ENCODE measurements at places on chromosomes 13 and 19.

DNA sequence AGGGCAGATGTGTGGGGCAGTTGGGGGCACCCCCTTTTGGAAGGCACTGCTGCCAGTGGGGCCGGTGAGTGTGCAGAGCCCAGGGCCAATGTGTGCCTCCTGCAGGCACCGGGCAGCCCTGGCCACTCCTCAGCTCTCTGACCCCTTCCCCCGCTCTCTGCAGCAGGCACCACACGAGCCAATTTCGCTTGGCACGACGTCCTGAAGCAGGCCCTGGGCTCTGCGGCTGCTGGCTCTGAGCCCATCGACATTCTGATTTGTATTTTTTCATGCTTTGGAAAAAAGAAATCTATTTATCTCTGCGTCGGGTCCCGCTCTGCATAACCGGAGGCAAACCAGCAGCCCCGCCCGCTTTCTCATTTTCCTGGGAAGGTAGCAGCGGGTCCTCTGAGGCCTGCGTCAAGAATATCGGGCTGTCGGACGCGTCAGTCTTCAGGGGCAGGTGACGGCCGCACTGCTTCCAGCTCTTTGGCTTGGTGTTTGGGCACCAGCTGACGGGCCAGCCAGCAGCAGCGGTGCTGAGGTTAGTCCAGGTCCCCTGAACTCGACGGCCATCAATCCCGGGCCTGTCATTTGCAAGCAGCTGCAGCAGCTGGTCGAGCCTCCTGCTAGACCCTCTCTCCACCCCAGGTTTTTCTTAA, 134.3 kb downstream of the KDM4B start:
- no peak for DNase-seq

DNA sequence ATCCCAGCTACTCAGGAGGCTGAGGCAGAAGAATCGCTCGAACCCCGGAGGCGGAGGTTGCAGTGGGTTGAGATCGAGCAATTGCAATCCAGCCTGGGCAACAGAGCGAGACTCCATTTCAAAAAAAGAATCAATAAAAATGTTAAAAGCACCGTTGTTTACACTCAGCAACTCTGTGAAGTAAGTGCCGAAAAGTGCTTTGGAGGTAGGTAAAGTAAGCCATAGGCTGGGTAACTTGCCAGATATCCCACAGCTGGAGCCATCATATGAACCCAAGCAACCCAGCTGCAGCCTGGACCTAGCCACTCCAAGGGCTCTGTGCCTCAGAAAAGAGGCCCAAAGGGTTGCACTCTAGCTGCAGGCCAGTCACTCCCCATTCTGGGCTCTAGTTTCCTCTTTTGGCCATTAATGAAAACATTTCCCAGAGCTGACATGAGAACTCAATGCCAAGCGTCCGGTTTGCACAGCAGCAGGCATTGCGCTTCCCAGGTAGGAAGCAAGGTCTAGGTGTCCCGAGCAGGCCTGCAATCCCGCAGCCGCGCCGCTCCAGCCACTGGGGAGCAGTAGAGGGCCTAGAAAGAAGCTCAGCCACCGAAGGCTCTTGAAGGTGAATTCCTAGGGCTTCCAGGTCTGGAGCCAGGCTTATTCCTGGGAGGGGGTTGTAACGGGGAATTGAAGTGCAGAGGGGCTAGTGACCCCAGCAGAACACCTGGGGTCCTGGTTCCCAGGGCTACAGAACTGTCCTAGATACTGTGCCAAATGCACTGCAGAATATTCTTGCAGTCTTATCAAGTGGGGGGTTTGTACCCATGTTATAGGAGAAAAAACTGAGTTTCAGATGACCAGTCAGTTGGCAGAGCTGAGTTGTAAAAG, 4.1 kb upstream of the CD79A start:
- DNase-seq, result peak; percentile 51

DNA sequence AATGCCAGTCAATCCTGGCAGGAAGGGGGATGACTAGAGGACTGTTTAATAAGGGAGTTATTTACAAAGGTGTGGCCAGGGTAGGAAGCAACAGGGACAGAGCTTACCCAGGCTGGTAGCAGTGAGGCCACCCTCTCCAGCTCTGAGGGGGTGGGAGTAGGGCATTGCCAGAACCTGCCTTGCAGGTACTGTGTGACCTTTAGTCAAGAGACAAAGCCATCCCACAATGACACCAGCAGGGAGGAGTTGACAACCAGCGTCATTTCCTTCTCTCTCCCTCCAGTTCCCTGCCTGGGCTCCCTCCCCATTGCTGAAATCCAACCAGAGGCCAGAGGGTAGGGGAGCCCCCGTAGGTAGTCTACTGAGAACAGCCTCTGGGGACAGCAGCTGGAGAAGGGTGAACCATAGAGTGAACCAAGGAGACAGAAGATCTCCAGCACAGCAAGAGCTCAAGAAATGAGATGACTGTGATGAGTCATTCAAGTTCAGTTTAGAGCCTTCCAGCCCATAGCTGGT, 33.3 kb upstream of the SPATA13 start:
- no peak for DNase-seq

DNA sequence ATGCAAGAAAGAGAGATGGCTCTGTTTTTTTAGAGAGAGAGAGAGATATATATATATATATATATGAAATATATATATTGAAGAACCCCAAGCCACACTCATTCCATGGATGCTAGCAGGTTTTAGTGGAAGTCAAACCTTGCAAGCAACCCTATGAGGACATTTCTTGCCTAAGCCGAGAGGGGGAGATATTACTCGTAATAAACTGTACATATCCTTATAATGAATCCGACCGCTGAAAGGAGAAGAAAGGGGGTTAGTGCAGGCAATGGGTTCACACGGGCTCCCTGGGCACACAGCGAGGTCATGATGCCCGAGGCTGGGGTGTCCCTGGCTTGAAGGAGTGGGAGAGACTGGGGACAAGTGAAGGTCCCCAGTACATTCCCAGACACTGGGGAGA, 78.3 kb downstream of the IER2 start:
- no peak for DNase-seq

DNA sequence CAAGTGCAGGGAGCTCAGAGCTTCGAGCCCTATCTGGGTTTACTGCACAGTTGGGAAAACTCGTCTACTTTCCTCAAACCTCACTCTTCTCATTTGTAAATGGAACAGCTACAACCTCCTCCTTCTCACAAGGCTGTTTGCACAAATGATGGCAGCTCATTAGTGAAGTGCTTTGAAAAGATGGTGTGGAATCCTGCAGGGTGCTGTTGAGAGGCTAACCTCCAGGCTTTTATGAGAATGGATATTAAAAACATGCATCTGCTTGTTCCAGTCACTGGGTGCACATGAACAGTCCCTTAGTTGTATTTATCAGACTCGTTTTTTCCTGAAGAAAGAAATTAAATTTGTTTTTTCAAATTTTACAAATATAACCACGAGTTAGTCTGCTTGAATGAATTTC, 36.6 kb downstream of the PCDH8 start:
- no peak for DNase-seq

DNA sequence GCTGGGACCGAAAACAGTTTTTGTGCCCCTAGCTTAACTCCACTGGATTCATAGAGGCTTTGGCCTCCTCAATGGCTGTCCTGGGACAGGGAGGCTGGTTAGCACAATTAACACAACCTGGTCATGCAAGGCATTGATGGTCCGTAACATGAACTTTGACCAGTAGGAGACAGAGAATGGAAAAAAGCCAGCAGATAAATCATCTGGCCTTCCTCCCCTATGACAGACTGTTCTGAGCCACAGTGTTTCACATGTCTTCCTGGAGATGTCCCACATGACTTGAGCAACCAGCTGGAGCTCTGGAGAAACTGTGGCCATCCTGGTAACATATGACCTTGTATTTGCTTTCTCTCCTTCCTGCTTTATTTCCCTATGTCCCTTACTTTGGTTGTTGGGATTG, 244.2 kb downstream of the UQCRFS1 start:
- DNase-seq, result no peak

- DNase-seq, result no peak
These were observed 7.8 kb downstream of the MKNK2 start for GRCh38 chr19:2043251-2043641.

DNA sequence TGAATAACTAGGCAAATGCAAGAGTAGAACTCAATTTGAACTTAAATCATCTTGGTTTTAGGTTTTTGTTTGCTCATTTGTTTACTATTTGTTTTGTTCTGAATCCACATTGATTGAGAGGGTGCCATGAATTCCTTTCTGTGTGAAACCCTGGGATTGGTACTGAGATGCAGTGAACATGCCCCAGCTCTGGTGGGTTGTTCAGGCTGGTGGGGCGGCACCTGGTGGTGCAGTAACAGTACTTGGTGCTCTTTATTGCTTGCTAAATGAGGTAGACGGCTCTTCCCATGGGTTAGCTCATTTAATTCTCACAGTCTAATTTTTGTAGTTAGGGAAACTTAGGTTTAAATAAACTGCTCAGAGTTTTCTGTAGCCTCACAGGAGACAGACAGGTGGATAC, 48.4 kb downstream of the WASF3 start:
- DNase-seq, result no peak

- DNase-seq, result no peak
These were observed 27.7 kb upstream of the ASF1B start for GRCh38 chr19:14164082-14164481.

- no peak for DNase-seq
These were observed 7.6 kb downstream of the NUCB1 start for GRCh38 chr19:48907671-48908070.

- DNase-seq, result no peak
These were observed 401.6 kb downstream of the COG6 start for GRCh38 chr13:40056898-40057619.

- no peak for DNase-seq
These were observed 40.6 kb downstream of the COL4A2 start for GRCh38 chr13:110347535-110348308.

DNA sequence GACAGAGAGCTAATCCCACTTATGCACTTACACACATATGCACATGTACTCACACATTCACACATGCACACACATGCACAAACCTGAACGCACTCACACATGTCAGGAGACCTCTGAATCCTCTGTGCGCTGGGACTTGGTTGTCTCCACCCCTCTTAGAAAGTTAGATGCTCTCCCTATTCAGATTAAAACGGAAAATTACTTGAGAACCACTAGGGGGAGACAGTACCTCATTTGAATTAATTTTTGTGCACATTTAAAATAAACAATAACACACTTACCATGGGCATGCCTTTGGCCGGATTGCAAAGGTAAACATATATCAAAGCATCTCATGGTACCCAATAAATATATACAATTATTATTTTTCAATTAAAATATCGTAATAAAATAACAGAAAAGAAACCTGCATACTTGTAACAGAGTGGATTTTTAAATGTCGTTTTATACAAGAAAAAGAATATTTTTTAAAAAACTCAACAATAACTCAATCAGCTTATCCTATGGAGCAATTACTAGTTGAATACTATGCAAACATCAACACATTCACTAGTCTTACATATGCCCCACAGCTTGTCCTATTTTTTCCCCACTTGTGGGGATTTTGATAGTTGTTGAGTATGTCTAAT, 9.5 kb upstream of the LILRB4 start:
- DNase-seq, result no peak

GRCh38 chr19:5691822-5692722, 2.0 kb downstream of the RPL36 start:
- DNase-seq, result no peak

DNA sequence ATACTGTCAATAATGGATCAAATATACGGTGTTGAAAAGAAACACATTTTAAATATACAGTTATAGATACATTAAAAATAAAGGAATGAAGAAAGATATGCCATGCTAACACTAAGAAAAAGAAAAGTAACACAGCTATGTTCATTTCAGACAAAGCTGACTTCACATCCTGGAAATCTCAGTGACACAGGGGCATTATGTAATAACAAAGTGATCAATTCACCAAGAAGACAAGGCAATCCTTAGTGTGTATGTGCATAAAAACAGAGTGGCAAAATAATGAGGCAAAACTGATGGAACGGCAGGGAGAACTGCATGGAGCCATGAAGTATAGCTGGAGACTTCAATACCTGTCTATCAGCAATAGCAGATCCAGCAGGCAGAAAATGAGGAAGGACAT, 13.1 kb downstream of the ZNF14 start:
- DNase-seq, result no peak

DNA sequence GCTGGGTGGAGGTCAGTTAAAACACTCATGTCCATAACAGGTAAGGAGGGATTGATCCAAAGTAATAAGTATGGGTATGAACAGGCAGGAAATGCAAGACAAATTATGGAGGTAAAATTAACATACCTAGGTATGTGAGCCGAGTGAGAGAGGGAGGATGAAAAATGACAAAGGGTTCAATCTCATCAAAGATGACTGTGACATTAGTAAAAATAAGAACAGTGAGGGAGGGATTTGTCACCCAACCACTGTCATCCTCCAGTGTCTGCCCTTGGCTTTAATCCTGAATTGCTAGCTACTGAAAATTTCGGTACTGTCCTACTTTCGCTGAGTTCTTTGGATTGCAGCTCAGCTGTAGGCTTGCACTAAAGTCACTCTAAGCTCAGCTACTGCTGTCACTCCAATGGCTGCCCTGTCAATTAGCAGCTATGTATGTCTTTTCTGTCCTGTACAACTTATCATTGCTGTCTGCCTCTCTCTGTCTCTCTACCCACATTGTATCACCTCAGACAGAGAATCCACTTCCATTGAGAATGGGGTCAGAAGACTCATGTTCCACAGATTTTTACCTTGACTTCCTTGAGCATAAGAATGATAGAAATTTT, 62.5 kb downstream of the LRRC63 start:
- no peak for DNase-seq

- DNase-seq, result no peak
These were observed 13.6 kb downstream of the ZSWIM4 start for GRCh38 chr19:13808856-13809255.

DNA sequence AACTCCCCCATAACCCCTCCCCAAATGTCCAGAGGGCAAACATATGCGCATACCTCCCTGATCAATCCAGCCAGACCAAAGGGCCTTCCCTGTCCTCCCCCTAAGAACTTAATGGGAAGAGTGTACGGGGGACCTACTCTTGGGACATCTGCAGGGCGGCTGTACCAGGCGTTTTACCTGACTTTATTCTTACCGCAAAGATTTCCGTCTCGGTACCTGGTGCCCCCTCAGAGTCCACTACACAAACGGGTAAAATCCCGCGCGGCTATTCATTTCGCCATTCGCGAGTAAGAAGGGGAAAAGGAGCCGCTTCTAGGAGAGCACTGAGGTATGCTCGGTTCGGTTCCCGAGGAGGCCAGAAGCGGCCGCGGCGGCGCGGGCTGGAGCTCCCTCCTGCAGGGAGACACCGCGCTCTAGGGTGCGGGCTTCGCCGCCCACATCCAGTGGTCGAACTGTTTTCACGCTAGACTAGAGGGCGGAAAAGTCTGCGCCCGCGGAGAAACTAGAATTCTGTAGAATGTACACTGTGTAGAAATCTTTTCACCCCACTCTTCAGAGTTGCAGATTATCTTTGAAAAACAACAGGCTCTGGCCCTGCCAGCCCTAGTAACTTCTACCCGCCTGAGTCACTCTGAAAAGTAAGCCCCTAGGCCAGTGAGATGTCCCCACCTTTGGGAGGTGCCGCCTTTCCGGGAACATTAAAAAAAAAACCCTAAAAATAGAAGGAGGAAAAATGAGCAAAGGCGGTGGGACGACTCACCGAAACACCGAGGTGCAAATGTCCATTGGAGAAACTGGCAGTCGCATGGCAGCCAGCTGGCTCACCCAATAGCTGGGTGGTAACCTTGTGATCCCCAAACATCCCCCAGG, 3.8 kb upstream of the TSHZ3 start:
- no peak for DNase-seq
